ENCODE measurements at places on chromosomes 12 and 14. TPM values are rescaled to one million over a fixed set of nuclear protein-coding genes. Genes with fewer than 3 reads are reported as not detected.

FAM222A gene
- total RNA-seq, result 1.0 TPM

ABCD4 gene
- 28.7 TPM for total RNA-seq

FOXA1 gene
- total RNA-seq, result not detected

FAM181A gene
- not detected for total RNA-seq

SLC5A8 gene
- under 0.01 TPM for total RNA-seq

PTPRR gene
- 1.0 TPM for total RNA-seq

MYH6 gene
- 2.1 TPM for total RNA-seq

KERA gene
- 56.4 TPM for total RNA-seq

ACOT6 gene
- total RNA-seq, result not detected
